ENCODE measurements at places on chromosomes 3 and 15.

- no peak for DNase-seq
Measured at GRCh38 chr3:30804984-30805383, 89.5 kb downstream of the GADL1 start.

- no peak for DNase-seq
Measured at GRCh38 chr3:56365905-56366640, 102.2 kb downstream of the ERC2 start.

DNA sequence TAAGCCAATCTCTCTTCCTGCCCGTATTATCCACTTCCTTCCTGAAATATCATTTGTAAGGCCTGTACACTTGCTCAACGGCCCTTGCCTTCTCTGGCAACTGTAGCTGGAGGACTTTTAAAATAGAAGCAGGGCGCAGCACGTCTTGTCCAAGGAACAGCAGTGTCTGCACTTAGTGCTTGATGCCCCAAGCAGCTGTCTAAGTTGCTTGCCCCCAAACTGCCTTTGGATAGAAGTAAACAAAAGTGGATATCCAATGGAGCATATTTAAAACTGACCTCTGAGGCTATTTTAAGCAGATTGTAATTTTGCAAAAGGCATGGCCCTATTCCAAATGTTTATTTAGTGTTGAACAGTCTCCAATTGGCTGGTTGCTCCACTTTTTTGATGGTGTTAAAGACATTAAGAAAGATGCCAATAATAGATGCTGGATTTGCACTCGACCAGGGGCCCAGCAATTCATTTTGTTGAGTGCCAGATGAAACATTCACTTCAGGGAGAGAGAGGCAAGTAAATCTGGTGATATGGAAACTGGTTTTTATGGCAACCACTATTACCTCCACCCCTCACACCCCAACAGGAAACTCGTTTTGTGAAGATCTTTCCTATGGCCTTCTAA, 526.8 kb upstream of the TBL1XR1 start:
- DNase-seq: no peak

DNA sequence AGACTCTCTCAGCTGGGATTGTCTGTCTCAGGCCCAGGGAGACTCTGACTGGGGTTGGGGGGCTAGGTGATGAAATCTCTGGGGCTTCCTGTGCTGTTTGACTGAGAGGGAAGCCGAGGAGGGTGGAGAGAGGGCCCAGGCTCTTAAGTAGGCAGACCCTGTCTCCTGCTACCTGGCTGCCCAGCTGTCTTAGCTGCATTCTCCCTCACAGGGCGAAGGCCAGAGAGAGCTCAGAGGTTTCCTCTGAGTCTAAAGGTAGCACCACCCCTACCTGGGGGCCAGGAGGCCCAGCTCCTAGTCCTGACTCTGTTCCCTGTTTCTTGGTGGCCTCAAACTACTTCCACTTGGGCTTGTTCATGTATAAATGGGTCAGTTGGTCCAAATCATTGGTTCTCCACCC, 24.4 kb downstream of the SMAD6 start:
- no peak for DNase-seq

GRCh38 chr3:126858887-126859286, 124.0 kb upstream of the PLXNA1 start:
- no peak for DNase-seq

- DNase-seq: no peak
Measured at GRCh38 chr3:95939235-95939809, 875.1 kb upstream of the EPHA6 start.

DNA sequence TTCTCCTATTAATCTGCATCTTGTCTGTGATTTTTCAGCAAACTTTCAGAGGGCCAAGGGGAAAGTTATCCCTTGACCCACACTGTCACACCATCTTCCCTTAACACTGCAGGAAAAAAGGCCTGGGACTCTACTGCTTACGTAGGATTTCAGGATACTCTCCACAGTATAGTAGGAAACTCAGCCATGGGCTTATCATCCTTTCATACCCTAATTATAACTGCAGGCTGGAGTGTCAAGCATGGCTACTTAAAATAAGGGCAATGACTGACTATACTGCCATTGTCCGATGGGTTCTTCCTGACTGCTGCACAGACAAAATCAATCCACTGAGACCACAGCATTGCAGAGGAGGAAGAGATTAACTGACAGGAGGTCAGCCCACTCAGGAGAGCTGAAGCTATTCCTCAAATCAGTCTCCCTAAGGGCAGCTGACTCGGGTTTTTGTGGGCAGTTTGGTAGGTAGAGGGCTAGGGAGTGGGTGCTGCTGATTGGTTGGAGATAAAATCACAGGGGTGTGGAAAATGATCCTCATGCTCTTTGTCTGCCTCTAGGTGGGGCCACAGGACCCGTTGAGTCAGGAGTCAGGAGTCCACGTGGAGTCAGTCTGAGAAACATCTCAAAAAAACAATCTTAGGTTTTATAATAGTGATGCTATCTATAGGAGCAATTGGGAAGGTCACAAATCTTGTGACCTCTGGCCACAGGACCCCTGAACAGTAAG, 118.2 kb upstream of the STRIT1 start:
- DNase-seq: no peak

DNA sequence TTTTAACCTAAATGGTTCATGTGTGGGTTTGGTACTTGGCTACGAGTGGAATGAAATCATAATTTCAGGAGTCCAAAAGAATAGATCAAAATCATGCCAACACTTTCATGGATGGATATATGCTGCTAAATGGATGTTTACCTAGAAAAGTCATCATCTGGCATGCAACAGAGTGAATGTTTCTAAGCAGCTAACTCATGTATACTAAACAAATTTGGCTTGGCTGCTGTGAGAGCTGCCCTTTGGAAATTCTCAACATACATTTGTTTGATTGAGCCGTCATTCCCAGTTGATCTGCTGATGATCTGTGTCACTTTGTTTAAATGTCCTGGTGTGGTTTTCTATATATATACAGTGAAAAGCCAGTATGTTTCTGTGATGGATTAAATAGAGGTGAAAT, 263.3 kb downstream of the MECOM start:
- no peak for DNase-seq

DNA sequence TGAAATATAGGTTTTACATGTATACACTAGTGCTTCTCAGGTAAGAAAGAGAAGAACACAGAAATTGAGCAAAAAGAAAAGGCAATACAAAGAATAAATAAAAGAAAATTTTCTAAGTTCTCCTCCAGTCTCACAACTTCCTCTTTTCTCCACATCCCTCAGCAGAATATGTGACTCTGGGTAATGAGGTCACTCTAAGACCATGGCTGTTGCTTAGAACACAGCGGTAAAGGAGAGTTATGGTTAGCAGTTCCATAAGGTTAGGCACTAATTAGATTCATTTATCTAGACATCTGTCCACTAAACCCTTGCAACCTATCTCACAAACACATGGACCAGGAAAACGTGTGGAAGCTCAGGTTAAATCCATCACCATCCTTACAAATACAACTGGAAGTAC, 47.9 kb downstream of the IGSF11 start:
- no peak for DNase-seq

GRCh38 chr15:68635141-68635540, 56.3 kb downstream of the CORO2B start:
- no peak for DNase-seq

- no peak for DNase-seq
Measured at GRCh38 chr3:187982142-187982541, 171.8 kb upstream of the LPP start.

DNA sequence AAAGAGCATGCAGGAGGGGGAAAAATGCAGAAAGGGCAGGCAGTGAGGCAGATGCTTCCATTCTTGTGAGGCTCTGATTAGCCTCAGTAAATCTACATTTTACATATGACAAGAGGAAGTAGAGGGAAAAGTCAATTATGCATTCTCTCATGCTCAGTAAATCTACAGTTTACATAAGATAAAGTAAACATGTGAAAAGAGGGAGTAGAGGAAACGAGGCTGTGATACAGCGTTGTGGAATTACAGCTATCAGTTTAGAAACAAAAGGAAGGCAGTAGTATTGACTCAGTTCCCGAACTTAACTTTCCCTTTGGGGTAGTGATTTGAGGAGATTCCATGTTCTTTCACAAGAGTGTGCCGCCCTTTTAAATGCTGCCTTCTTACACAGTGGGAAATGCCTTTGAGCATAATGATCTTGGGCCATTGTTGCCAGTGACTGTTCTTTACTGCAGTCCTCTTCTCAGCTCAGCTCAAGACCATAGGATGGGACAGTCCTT, 39.3 kb downstream of the OSTN start:
- no peak for DNase-seq

GRCh38 chr3:193714523-193715137, 121.6 kb downstream of the OPA1 start:
- DNase-seq: no peak

DNA sequence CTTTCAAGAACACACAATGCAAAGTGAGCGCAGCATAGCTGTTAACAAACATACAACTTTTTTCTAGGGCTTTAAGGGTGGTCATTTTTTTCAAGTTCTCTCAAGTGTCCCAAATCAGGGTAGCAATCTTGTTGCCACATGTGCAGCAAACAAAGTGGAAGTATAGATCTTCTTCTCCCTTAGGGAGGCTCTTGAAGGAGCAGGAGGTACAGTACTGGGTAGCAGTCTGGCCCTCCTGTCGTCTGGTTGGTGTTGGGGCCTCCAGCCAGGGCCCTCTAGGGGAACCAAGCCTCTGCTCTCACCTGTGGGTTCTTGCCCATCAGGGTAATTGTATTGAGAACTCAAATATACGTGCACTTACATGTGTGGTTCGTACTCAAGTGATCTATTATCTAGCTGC, 25.8 kb downstream of the MKRN2 start:
- no peak for DNase-seq

DNA sequence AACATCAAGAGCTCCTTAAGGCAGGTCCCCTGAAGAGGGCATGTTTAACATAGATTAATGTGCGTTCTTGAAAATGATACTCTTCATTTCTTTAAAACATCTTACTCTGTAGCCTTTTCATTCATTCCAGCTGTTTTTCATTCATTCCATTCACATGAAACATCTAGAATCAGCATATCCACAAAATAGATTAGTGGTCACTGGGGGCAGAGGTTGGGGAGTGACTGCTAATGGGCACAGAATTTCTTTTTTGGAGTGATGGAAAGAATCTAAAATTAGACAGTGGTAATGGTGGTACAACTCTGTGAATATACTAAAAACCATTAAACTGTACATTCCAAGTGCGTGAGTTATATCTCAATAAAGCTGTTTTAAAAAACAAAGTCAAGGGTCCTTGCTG, 15.4 kb upstream of the CXCR6 start:
- no peak for DNase-seq

All from CD4-positive, alpha-beta T cell (primary cell).